ENCODE measurements at places on chromosomes 4 and X.

DNA sequence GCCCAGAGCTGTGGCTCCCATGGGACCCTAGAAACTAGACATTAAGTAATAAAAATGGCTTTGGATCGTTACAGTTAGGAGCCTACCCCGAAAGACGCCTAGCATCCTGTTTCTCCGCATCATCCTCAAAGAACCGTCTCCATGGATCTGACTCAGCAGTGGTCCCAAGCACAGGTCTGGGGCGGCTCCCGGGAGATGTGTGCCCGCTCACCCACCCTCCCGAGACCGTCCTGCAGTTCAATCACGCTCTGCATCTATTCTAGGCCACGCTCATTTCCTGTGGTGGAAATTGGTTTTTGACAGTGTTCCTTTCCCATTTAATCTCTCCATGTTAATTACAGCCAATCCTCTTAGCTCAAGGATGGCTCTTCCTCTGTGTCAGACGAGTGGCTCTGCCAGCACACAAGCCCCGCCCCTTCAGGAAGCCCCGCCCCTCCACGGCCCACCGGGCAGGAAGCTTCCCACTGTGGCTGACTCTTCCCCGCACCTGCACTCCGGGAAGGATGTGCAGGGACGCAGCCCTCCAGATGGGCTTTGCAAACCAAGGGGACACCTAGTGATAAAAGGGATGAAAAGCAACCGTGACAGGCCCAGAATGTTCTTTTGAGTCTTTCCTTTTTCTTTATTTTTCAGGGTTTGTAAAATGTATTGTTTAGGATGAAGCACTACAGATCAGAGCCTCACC, 34.5 kb upstream of the HELT start:
- peak; percentile 45 for DNase-seq

DNA sequence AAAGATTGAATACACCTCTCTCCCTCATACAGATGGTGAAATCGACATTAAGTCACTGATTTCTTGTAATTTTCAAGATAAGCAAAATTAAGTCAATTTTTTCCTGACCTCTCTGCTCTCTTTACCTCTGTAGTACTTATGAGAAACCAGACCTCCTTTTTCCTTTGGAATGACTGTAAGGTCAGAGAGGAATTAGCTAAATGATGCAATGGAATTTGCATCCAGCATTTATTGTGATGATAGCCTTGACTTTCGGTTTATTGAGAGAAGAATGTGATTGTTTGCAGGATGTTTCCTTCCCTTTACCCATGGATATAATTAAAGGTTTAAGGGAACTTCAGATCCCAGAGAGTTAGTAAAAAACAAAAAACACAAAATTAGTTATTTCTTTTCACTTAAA, 22.4 kb downstream of the STK26 start:
- DNase-seq = no peak

DNA sequence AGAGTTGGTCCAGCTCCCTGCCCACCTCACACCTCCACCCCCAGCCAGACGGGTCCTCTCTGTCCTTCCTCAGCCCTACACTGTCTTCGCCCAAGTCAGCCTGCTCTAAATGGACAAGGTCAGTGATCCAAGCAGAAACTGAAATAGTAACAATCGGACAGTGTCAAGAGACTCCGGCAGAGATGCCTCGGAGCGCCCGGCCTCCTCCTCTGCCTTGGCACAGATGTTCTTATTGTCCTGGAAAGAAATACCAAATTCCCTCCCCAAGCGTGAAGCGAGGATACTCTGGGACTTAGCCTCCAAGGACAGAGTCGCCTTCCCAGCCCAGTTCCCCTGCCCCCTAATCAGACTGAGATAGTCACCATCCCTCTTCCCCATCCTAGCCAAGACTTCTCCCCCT, 28.5 kb downstream of the UTP14A start:
- no peak for DNase-seq

GRCh38 chr4:84058201-84058600, 440.9 kb downstream of the NKX6-1 start:
- no peak for DNase-seq

GRCh38 chr4:88697141-88697540, 488 bp downstream of the NAP1L5 start:
- DNase-seq = no peak

GRCh38 chr4:177356206-177356605, 46.5 kb downstream of the NEIL3 start:
- DNase-seq = no peak

DNA sequence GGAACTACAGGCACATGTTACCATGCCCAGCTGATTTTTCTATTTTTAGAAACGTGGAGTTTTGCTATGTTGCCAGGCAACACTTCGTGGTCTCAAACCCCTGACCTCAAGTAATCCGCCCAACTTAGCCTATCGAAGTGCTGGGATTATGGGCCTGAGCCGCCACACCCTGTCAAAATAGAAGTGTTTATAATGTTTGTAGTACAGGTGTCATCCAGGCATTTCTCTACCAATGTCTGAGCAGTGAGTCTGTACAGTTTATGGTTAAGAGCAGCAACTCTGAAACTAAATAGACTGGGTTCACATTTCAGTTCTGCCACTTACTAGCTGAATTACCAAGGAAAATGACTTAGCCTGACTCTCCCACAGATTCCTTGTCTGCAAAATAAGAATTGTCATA, 460.4 kb upstream of the GALNT7 start:
- no peak for DNase-seq

- no peak for DNase-seq
Observed at GRCh38 chrX:81304563-81304962, 102.7 kb downstream of the SH3BGRL start.

GRCh38 chrX:19793471-19793870, 93.9 kb downstream of the SH3KBP1 start:
- DNase-seq = no peak

- no peak for DNase-seq
Observed at GRCh38 chr4:98352940-98353339, 91.8 kb downstream of the RAP1GDS1 start.

DNA sequence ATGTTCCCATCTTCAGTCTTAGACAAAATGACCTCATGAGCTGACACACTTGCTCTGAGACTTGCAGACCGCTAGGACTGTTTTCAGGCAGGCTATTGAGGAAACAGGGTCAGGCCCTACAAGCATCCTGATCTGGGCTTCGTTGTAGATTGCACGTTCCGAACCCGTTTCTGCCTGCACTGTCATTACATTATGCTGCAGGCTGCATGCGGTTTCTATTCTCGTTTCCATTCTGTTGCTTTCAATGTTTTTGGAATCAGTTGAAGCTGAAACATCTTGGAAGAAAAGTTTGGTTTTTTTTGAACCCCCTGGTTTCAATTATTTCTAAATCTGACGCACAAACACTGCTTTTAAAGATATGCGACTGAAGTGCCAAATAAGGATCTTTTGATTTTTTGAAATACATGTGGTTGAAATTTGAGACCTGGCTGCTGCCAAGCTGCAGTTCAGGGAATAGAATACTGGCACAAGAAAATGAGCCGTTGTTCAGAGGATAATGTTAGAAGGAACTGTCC, 716.1 kb upstream of the INTU start:
- DNase-seq = no peak

DNA sequence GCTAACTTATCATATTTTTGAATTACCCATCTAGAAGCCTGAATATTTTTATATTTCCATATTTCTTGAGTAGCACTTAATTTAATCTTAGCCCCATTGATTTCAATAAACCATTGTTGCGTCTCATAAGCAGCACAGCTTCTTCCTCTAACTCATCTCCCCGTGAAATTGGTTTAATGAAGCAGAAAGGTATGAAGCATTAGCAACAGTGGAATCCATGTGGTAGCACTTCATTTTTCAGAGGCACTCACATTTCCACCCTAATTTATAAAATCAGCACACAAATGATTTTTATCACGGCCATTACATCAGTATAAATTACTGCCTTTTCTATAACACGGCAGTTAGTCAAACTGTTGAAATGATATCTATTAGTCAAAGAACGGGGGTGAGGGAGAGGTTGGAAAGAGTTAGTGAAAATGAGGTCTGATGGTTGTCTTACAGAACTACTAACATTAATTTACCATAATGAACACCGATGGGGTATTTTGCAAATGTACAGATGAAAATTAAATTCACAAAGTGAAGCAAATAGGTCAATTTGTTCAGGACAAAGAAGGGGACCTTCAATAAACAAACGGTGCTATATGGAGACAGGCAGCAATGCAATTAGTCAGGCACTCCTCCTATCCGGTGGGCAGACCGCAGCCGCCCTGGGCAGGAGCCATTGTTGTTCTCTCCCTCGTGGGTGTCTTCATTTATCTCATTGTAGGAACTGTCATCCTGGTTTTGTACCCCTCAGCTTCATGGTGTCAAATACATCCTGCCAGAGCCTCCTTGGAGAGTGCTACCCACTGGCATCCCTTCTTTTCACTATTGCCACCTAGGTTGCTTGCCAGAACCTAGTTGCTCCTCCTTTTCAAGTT, 205.7 kb downstream of the SOX3 start:
- no peak for DNase-seq

- DNase-seq = no peak
Observed at GRCh38 chr4:126065016-126065415, 750.3 kb downstream of the FAT4 start.

Data from left renal cortex interstitium (tissue), 4 donors.